Mesenchymal stem cell (in vitro differentiated cells and primary cell): ENCODE measurements at places on chromosomes 5 and 9.

- DNase-seq, result no peak
Observed at GRCh38 chr5:16570121-16570815, 46.5 kb downstream of the RETREG1 start.

- no peak for DNase-seq
Observed at GRCh38 chr9:136803551-136804508, 3.9 kb upstream of the RABL6 start.

- no peak for DNase-seq
Observed at GRCh38 chr9:95302479-95302878, 15.0 kb downstream of the FANCC start.

DNA sequence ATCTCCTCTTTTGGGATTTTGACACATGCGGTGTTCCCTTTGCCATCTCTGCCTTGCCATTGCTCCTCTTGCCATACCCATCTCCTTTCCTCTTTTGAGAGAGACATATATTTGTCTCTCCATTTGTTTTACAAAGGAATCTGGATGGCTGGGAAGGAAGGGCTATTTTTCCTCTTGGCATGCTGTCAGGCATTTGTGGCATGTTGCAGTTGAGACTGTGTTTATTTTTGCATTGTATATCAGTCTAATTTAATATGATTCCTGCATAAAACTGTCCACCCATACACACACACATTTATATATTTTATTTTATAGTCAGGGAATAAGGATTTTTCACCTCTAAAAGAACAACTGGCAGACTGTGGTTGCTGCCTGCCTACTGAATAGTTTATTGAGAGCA is 1105.8 kb upstream of the SEMA6A start:
- no peak for DNase-seq

GRCh38 chr9:134054891-134055811 is 12.7 kb downstream of the BRD3 start:
- no peak for DNase-seq

DNA sequence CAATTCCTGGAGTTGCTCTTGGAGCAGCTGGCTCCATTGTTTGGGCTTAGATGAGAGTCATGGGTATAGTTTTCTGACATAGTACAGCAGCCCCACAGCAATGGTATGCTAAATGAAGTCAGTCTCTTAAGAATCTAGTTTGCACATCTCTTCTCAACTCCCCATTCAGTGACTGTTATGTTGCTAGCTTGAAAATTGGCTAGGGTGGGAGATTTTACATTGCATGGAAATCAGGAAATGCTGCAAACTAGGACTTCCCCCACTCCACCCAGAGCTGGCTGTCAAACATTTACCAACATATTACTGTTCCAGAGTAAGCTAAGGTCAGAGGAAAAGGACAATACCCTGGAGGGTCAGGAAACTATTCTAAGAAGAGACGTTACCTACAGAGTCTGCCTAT is 17.6 kb upstream of the FCHO2 start:
- DNase-seq, result peak; percentile 16

- DNase-seq, result no peak
Observed at GRCh38 chr5:6659941-6660684, 26.9 kb downstream of the SRD5A1 start.

DNA sequence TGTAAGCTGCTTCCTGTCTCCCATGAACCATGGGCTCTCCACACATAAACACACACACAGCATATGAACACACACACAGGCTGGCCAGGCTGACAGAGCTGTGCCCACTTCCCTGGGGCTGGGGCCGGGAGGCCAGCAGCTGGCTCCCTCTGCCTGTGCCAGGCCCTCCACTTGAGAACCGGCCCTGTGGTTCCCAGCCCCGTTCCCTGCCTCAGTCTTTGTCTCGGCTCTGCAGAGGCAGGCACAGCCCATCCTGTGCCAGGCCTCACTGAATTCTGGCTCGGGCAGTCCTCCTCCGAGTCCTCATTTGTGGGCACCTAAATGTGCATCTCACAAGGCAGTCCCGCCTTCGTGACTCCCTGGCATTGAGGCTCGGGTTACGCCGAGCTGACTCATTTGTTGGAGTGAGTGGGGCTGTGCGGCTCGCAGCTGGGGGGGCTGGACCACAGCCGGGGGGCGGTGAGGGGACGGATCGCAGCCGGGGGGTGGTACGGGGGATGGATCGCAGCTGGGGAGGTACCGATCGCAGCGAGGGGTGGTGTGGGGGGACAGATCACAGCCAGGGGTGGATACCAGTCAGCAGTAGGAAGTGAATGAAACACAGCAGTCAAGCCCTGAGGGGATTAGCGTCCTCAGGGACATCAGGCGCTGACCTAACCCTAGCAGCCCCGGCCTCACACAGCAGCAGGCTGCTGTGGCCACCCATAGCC is 72.3 kb downstream of the PSMB7 start:
- DNase-seq, result peak; percentile 87

GRCh38 chr5:175470781-175471180 is 7.6 kb upstream of the SFXN1 start:
- no peak for DNase-seq

DNA sequence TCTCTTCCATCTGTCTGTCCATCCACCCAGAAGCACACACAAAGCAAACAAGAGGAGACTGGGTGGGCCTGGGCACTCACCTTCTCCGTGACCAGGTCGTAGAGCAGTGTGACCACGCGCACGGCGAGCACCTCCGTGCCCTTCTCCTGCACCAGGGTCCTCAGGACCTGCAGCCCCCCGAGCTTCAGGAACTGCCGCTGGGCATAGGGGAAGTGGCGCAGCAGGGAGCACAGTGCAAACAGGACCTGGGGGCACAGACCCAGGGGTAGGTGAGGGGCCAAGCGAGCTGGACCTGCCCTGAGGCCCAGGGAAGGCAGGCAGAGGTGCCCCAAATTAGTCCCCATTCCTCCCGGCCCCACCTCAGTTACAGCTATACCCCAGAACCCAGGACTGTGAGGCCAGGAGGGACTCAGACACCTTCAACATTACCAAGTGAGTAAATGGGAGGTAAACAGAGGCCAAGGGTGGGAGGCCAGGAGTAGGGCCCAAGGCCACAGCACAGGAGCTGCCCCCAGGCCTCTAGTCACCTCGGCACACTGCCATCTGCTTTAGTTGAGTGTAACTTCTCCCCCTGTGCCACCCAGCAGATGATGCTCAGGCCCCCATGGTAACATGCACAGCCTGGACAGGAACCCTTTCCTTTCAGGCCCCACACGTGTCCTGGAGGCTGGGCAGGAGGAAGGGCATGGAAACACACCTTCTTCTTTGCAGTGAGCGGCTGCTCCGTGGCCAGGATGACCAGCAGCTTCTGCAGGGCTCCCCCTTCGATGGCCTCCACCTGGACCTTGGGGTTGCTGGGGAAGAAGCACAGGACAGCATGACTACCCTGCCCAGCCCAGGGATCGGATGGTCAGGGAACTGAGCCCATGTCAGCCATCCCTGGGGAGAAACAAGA is 76.2 kb upstream of the LRRTM2 start:
- DNase-seq, result no peak

DNA sequence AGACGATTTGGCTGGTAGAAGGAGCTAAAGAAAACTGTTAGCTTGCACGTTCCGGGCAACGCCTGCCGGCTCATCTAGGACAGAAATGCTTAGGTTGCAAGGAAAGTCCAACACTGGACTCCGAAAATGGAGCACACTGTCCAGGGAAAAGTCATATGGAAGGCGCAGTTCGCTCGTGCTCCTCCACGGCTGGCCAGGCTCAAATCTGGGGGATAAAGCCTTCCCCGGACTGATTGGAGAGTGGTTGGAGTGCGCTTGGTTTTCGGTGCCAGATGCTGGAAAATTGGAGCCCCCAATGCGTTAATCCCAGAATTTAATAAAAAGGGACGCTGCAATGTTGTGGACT is 955 bp downstream of the CDH6 start:
- DNase-seq, result peak; percentile 5

GRCh38 chr9:100437860-100438805 is 11.2 kb downstream of the MSANTD3 start:
- DNase-seq, result peak; percentile 82

GRCh38 chr5:145499483-145499882 is 335.7 kb downstream of the PRELID2 start:
- DNase-seq, result peak; percentile 57

GRCh38 chr9:98793031-98793430 is 3.3 kb downstream of the ANKS6 start:
- DNase-seq, result no peak

GRCh38 chr5:135136546-135136945 is 102.5 kb upstream of the PITX1 start:
- DNase-seq, result no peak

- DNase-seq, result no peak
Observed at GRCh38 chr9:8408575-8409190, 609.1 kb upstream of the DMAC1 start.

- DNase-seq, result no peak
Observed at GRCh38 chr5:122420537-122421236, 108.7 kb downstream of the SNCAIP start.

GRCh38 chr5:158812408-158812807 is 287.3 kb downstream of the EBF1 start:
- DNase-seq, result no peak

DNA sequence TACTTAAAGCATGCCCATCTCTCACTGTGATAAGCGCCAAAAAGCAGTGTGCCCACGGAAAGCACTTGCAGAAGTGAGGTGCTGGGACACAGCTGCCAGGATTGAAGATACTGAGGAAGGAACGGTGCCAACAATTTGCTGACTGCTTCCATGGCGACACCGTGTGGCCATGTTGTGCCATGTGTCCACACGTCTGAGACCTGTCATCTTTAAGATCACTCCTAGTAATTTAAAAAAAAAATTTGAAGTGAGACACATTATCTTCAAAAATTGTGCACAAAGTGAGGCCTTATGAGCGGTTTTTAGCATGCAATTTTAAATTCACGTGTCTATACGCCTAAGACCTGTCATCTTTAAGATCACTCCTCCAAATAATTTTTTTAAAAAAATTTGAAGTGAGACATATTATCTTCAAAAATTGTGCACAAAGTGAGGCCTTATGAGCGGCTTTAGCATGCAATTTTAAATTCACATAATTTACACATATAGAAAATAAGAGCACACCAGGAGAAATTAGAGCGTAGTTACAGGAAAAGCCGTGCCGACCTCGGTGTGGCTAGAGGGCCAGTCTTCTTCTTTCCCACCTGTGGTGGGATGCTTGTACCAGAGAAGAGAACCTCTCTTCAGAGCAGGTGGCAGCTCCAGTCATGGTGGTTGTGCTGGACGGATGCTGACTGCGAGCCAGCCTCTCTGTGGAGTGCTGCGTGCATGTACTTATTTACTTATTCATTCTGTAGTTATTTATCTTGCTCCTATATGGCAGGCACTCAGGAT is 21.4 kb upstream of the FLT4 start:
- DNase-seq, result peak; percentile 19

- DNase-seq, result no peak
Observed at GRCh38 chr9:114529285-114529684, 24.0 kb upstream of the WHRN start.

- DNase-seq, result no peak
Observed at GRCh38 chr5:61123145-61123544, 39.1 kb downstream of the SMIM15 start.

DNA sequence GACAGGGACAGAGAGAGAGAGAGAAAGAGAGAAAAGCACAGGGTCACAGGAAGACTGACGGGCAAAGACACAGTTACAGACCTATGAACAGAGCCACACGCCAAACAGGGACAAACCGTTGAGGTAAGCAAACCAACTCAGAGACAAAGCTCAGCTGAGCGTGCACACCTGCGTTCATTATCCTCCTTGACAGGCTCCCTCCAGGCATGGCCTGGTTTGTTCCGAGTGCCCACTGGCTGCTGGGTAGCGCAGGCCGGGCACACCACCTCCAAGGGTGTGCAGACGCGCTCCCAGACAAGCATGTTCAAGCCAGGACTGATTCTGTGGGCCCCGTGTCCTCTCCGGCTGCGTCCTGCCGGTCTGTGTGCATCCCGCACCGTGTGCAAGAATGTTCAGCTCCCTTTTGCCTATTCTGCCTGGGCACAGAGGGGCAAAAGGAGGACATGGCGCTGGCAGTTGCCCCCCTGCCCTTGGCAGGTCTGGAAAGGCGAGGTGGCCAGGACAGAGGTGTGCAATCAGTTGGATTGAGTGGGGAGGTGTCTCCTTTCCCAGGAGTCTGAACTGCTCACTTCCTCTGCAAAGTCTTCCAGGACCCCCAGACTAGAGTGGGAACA is 467 bp upstream of the SMIM32 start:
- DNase-seq, result no peak

GRCh38 chr9:109253637-109254284 is 67.1 kb downstream of the EPB41L4B start:
- DNase-seq, result peak; percentile 15

DNA sequence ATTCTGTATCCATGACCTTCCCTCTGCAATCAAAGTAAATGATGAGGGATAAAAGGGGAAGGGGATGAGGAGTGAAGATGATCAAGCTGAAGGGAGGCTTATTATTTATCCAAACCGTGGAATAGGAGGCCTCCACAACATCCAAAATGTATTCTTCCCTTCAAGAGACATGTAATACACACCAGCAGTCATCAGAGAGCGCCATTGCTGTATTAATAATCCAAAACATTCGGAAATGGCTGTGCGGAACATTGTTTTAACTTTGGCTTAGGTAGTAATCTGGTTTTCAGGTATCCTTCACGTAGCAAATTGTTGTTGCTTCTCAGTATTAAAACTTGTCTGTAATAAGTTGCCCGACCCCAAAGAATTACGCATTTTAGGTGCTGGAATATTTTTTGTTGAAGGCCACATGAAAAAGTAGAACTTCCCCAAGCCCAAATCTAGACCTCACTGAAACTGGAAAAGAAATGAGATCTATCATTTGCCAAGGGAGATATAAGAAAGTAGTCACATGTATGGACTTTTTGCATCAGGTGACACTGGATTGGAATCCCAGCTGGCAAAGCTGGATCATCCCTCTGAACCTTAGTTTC is 2.6 kb upstream of the BOD1 start:
- peak; percentile 65 for DNase-seq

DNA sequence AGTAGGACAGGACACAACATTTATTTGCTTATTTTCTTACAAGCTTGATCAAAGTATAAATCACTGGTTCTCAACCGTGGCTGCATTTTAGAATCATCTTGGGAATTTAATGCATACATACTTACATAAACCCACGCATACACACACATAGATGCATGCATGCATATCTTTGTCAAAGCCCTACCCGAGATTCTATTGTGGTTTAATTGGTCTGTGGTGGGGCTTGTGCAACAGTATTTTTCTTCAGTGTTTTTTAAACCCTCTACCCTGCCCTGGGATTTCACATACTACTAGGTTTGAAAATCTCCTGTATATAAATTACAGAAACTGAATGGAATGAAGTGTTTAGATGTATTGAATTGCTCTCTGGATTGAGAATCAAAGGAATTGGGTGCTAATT is 1166.2 kb downstream of the MAT2B start:
- no peak for DNase-seq

DNA sequence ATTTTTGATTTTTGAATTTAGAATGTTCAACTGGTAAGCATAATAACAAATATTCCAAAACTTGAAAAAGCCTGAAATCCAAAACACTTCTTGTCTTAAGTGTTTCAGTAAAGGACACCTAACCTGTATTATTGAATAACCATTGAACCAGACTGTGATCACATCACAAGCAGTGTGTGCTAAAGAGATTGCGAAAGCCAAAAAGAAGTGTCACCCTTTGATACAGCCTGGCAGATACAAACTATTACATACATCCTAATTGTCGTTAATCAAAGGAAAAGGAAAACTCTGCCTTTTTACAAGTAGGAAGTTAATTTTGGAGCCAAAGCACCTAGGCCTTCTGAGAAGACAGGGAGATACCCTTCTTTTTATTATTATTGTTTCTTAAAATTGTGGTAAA is 8.4 kb upstream of the FAM120AOS start:
- no peak for DNase-seq
